ENCODE measurements at places on chromosomes 2 and 18. TPM values are rescaled to one million over a fixed set of nuclear protein-coding genes. Genes with fewer than 3 reads are reported as not detected.

- DNase-seq: peak; percentile 67
Measured at GRCh38 chr2:238093181-238094140, 6.7 kb upstream of the ESPNL start.

- DNase-seq: no peak
Measured at GRCh38 chr2:188721784-188722183, 252.4 kb upstream of the COL3A1 start.

The CHRND gene
- total RNA-seq: not detected

GRCh38 chr2:96869822-96870625, at the start of gene SEMA4C:
SEMA4C (minus strand) TSS chr2:96870080; CDS start chr2:96867886, 2,194 bp downstream.
- no peak for DNase-seq

DNA sequence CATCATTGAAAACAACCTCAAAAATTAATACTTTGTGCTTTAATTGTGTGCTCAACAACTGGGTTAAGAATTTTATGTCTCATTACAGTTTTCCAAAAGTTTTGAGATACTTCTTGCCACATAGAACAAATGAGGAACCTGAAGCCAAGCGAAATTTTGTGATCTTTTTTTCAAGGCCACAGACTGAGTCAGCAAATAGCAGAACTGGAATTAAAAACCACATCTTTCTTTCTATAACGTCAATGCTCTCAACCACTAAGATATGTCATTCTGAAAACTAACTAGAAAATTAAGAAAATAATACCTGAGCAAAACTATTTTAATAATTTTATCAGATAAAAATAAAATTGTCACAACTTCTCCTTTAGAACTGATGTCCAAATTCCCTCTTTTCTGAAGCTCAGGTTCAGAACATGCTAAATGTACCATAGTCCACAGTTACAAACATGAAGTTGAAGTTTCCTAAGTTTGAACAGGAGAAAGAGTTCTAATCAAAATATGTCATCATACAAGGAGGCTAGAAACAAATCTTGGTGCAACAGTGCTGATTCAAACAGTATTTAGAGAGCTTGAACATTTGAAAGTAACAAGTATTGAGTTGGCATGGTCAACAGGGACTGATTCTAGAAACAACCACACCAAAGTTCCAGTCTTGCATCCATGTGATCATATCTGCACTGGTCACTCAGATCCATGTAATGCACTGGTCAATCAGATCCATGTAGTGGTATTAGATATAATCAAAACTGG, 27.6 kb upstream of the CALCRL start:
- DNase-seq: no peak

GRCh38 chr2:229087843-229088516, 183.1 kb downstream of the PID1 start:
- DNase-seq: no peak
